A549 treated with Mapracorat at 1 μM for 4 hours (cell line): ENCODE measurements at places on chromosomes 4 and X. TPM values are rescaled to one million over a fixed set of nuclear protein-coding genes. Genes with fewer than 3 reads are reported as not detected.

The AVPR2 gene
- 0.11 to 0.22 TPM in 2 of 5 replicates, not detected in the others for total RNA-seq

The CLNK gene
- not detected in 5 replicates for total RNA-seq

The EFHC2 gene
- 0.16 to 0.26 TPM (median 0.21 TPM) in 5 replicates for total RNA-seq

The VSIG1 gene
- total RNA-seq, result 0.13 to 0.44 TPM (median 0.21 TPM) in 5 replicates

The TSPAN6 gene
- total RNA-seq, result 36.9 to 43.3 TPM (median 38.8 TPM) in 5 replicates

The CXorf49B gene
- total RNA-seq, result not detected in 5 replicates

The TEX13B gene
- not detected in 5 replicates for total RNA-seq

The KCTD8 gene
- not detected in 5 replicates for total RNA-seq

The PNMA5 gene
- total RNA-seq, result not detected in 5 replicates

The TLR3 gene
- total RNA-seq, result 0.14 to 0.56 TPM (median 0.35 TPM) in 5 replicates

The DCAF8L2 gene
- not detected in 5 replicates for total RNA-seq

The F11 gene
- total RNA-seq, result not detected in 5 replicates

The SYTL5 gene
- total RNA-seq, result 0.21 to 0.34 TPM (median 0.30 TPM) in 5 replicates

The CPE gene
- total RNA-seq, result 1.5 to 2.6 TPM (median 1.7 TPM) in 5 replicates

The PABPC5 gene
- total RNA-seq, result 0.08 TPM in 1 of 5 replicates, not detected in the others

The MAGEE2 gene
- total RNA-seq, result not detected in 5 replicates

The FUNDC1 gene
- 23.3 to 30.6 TPM (median 25.2 TPM) in 5 replicates for total RNA-seq

The ADH7 gene
- not detected in 5 replicates for total RNA-seq

The CT45A7 gene
- total RNA-seq, result not detected in 5 replicates

The RHOXF1 gene
- not detected in 5 replicates for total RNA-seq

The CTAG2 gene
- total RNA-seq, result not detected in 5 replicates

The ASB9 gene
- total RNA-seq, result 19.5 to 25.3 TPM (median 21.0 TPM) in 5 replicates

The SSX2 gene
- not detected in 5 replicates for total RNA-seq

The FATE1 gene
- total RNA-seq, result not detected in 5 replicates

The FANCB gene
- 2.6 to 4.2 TPM (median 3.1 TPM) in 5 replicates for total RNA-seq

The NXF2B gene
- not detected in 5 replicates for total RNA-seq

The FAM156B gene
- 10.5 to 18.4 TPM (median 11.8 TPM) in 5 replicates for total RNA-seq

The AKAP4 gene
- total RNA-seq, result not detected in 5 replicates

The NR3C2 gene
- 0.07 TPM in 1 of 5 replicates, not detected in the others for total RNA-seq

The SHROOM2 gene
- total RNA-seq, result 0.73 to 0.89 TPM (median 0.88 TPM) in 5 replicates

The PTPN13 gene
- 3.7 to 4.1 TPM (median 3.9 TPM) in 5 replicates for total RNA-seq

The CABS1 gene
- total RNA-seq, result not detected in 5 replicates

The FAM236C gene
- total RNA-seq, result not detected in 5 replicates

The MAGEC1 gene
- 0.05 to 0.10 TPM in 2 of 5 replicates, not detected in the others for total RNA-seq

The CITED1 gene
- total RNA-seq, result 0.81 to 3.0 TPM (median 1.9 TPM) in 5 replicates

The ODAPH gene
- 0.14 to 0.21 TPM in 2 of 5 replicates, not detected in the others for total RNA-seq

The CFAP99 gene
- total RNA-seq, result 0.08 to 0.22 TPM (median 0.22 TPM) in 3 of 5 replicates, not detected in the others

The FGF13 gene
- total RNA-seq, result 0.13 TPM in 1 of 5 replicates, not detected in the others
